ENCODE measurements at places on chromosomes 7 and 10. TPM values are rescaled to one million over a fixed set of nuclear protein-coding genes. Genes with fewer than 3 reads are reported as not detected.

The GATAD1 gene
- total RNA-seq: 8.8 TPM

The HACD1 gene
- 7.3 TPM for total RNA-seq

The LGI1 gene
- total RNA-seq: 0.28 TPM

GRCh38 chr7:157155959-157156358, 17.2 kb downstream of the UBE3C start:
- H3K27ac ChIP-seq: no peak overlapping the region
- DNase-seq: no peak
- no peaks in the 10 kb centered on the region for H3K27me3 ChIP-seq
- no peaks in the 10 kb centered on the region for H3K4me1 ChIP-seq
- H3K4me3 ChIP-seq: no peak overlapping the region
- peaks cover 4% of the 10 kb centered on the region for H3K36me3 ChIP-seq

DNA sequence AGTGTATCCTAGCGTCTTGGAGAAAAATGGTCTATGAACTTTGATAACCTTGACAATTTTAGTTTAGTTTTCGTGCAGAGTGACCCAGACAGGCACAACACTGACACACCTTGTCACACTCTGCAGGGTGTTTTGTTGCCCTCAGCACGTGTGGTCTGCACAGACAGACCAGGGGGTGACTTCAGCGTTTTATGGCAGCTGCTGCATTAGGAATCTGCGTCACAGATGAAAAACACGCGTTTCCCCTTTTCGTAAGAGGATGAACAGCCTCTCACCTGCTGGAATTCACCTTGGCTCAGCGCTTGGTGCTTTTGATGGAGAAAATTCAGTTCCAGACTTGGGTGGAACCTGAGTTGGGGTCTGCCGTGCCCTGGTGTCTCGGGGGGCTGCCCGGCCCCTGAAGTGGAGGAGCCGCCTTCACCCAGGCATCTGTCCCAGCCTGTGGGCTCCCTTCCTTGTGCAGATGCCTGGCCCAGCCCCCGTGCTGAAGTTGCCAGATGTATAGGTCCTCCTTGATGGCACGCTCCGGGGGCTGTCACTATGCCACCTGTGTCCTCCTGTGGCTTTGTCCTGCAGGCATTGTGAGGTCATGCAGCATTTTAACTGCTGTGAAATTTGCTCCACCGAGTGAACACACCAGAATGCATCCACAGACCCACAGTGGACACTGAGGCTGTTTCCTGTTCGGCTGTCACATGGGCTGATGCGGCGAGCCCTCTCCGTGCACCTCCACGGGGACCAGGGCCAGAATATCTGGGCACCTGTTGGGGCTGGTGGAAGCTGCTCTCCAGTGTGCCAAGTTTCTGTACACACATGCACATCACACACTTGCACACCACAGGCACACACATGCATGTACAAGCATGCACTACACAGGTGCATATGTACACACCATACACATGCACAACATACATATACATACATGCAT, 18.3 kb downstream of the INPP5A start:
- H3K4me1 ChIP-seq: peaks cover 30% of the 10 kb centered on the region
- H3K4me3 ChIP-seq: no peak overlapping the region
- H3K27ac ChIP-seq: no peak overlapping the region
- no peaks in the 10 kb centered on the region for H3K27me3 ChIP-seq

DNA sequence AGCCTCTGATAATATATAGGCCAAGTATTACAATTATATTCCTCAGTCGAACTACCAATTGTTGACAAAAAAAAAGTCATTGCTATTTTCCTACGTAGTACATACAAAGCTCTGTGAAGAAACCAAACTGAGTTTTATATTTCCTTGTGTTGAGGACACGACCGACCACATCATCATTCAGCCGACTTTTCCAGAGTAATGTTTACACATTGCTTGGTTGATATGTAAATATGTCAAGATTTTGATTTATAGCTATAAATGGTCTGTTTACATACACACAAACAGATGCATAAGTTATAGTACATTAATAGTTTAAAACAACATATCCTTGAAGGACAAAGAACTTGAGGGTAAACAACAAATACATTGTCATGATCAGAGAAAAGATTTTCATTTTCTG, 121.5 kb downstream of the CRPPA start:
- no peak overlapping the region for H3K27ac ChIP-seq
- no peak overlapping the region for H3K4me3 ChIP-seq
- H3K27me3 ChIP-seq: no peaks in the 10 kb centered on the region
- no peaks in the 10 kb centered on the region for H3K4me1 ChIP-seq

DNA sequence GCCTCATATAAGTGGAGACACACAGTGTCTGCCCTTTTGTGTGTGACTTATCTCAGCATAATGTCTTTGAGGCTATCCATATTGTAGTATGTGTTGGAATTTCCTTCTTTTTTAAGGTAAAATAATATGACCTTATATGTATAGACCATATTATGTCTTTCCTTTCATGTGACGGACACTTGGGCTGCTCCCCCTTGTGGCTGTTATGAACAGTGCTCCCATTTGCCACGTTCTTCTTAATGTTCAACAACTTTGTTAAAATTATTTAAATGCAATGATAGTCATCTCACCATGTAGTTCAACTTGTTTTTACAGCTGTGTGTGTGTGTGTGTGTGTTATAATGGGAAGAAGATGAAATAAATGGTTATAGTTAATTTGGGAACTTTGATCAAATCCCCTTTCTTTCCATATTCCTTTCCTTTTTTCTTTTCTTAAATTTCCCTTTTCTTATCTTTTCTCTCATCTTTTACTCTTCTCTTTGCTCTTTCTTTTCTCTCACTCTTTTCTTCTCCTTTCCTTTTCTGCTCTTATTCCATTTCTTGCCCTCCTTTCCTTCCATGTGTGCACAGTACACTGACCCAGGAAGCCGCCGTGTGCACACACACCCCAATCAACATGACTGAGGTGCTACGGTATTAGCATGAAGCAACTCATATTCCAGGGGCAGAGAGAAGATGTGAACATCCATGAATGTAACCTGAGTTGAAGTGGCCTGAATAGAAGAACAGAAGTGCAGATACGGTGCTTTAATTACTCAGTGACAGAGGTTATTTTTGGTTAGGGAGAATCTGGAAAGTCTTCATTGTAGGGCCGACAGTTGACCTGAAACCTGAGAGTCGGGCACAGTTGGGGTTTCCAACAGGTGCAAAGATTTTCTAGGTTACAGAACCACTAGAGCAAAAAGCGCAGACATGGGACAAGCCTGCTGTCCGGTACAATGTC, 596.6 kb downstream of the SDK1 start:
- DNase-seq: no peak
- H3K36me3 ChIP-seq: no peaks in the 10 kb centered on the region
- H3K4me3 ChIP-seq: no peak overlapping the region
- H3K27ac ChIP-seq: no peak overlapping the region
- H3K27me3 ChIP-seq: no peaks in the 10 kb centered on the region
- no peaks in the 10 kb centered on the region for H3K4me1 ChIP-seq

All from thymus (tissue), 14 donors.